Activated T-helper 1 cell treated with anti-CD3 and anti-CD28 coated beads, Interleukin-12 subunit alpha, Interleukin-12 subunit beta, Interleukin-2, Interleukin-4 antibody, amounts not matched to agents 30 ng/mL and 10 ng/mL and 1 ng/mL, durations not matched to agents 14 hours and 24 hours and 36 hours (primary cell): ENCODE measurements at places on chromosomes 6 and 20. TPM values are rescaled to one million over a fixed set of nuclear protein-coding genes. Genes with fewer than 3 reads are reported as not detected.

DNA sequence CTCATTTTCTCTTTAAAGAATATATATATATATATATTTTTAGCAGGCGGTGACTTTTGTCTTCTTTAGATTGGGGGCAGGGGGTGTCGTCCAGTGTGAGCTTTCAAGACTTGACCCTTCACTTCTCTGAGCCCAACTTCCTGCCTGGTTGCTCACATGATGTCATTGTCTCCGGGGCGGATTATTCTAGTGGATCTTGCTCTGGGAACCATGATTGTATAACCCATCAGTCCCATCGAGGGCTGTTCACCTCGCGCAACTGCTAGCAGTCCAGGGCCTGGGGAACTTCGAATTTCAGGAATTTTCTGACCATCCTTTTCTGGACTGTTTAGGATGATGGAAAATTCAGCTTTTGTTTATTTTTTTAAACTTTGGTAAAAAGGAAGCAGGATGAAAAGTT lies 1.0 kb downstream of the IGF2R start:
- peaks cover 24% of the 10 kb centered on the region for H3K36me3 ChIP-seq
- DNase-seq = peak; percentile 26
- peak overlapping the region; percentile 93 for H3K27ac ChIP-seq
- peaks cover 13% of the 10 kb centered on the region for H3K27me3 ChIP-seq
- H3K4me3 ChIP-seq = peak overlapping the region; percentile 96
- H3K4me1 ChIP-seq = peaks cover 47% of the 10 kb centered on the region

DNA sequence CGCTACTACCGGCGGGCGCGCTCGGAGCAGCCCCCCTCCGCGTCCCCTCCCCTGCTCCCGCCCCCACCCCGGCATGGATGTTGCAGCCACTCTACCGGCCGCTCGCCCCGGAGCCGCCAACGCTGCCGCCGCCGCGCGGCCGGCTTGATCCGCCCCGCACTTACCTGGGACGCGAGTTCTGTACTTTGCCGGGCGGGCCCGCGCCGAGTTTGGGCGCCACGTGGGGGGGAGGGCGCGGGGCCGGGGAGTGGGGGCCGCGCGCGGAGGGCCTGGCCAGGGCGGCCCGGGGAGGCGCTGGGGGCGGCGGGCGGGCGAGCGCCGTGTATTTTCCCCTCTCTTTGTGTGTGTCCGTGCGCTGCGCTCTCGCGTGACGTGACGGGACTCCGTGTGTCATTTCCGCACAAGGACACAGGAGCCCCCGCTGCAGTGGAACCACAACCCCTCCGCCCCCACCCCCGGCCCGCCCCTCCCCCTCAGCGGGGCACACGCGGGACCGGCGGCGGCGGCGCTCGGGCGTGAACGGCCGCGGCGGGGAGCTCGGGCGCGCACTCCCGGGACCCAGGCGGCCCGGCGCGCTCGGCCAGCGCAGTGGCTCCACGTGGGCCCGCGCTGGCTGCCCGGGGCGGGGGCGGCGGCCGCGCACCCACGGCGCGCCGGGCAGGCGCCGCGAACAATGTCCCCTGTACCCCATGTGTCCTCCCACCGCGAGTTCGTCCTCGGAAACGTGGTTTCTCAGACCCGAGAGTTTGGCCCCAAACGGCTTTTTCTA lies at the start of gene BEND3:
TSS of gene BEND3 (minus strand) at position 590 of the 769 bp plus-strand sequence. CDS start 16,230 bp downstream, outside the sequence.
- H3K36me3 ChIP-seq = peaks cover 1% of the 10 kb centered on the region
- H3K27me3 ChIP-seq = peaks cover 18% of the 10 kb centered on the region
- H3K27ac ChIP-seq = peak within 1 kb of the TSS; percentile 80
- peak; percentile 37 for DNase-seq
- peak within 1 kb of the TSS; percentile 84 for H3K4me3 ChIP-seq

DNA sequence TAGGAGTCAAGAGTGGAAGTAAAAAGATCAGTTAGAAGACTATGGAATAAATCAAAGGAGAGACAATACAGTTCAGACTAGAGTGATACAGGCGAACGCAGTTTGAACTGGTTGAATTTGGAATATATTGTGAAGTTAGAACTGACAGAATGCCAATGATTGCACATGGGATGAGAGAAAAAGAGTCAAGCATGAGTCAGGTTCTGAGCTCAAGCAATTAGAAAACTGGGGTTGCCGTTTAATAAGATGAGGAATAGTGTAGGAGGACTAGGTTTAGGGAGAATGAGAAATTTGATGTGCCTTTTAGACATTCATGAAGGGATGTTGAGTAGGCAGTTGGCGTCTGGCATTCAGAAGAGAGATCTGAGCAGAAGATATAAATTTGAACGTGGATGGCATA lies 8.0 kb downstream of the RNF217 start:
- H3K4me3 ChIP-seq = no peak overlapping the region
- H3K27me3 ChIP-seq = peaks cover 2% of the 10 kb centered on the region
- no peaks in the 10 kb centered on the region for H3K36me3 ChIP-seq
- DNase-seq = no peak

DNA sequence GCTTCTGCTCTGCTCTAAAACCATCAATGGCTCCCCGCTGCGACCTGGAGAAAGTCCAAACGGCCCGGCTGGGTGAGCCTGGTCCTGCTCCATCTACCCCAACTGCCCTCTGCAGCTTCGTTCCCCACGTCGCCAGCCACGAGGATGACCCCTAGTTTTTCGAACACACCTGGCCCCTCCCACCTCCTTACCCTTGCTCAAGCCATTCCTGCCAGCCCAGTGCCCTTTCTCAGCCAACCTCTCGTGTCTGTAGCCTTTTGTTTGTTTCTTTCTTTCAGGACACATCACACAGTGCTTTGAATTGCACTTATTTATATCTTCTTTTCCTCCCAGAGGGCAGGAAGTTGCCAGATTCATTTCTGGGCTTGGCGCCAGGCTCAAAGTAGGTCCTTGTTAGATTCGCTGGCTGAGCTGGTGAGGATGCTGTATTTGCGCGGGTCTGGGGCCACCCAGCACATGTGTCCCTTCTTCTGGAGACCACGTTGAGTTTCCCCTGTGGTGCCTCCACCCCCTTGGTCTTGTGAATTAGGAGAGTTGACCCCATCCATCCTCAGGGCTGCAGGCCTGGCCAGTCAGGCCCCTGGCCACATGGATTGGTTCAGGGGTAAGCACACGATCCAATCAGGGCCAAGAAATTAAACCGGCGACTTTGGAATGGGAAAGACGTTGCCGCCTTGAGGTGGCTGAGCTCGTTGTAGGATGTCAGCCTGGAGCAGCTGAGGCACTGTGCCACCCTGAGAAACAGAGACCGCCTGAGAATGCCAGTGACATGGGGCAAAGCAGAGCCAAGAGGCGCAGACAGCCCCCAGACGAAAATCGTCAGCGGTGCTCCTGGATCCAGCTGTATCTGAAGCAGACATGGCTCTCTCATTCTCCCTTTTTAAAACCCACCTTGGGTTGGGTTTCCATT lies 156.0 kb downstream of the CEBPB start:
- DNase-seq = no peak
- peaks cover 72% of the 10 kb centered on the region for H3K4me1 ChIP-seq
- H3K27me3 ChIP-seq = peaks cover 2% of the 10 kb centered on the region

- H3K27ac ChIP-seq = no peak overlapping the region
- no peaks in the 10 kb centered on the region for H3K4me1 ChIP-seq
- peaks cover 7% of the 10 kb centered on the region for H3K27me3 ChIP-seq
- DNase-seq = no peak
Observed at GRCh38 chr6:4531406-4531805, 244.8 kb upstream of the CDYL start.

DNA sequence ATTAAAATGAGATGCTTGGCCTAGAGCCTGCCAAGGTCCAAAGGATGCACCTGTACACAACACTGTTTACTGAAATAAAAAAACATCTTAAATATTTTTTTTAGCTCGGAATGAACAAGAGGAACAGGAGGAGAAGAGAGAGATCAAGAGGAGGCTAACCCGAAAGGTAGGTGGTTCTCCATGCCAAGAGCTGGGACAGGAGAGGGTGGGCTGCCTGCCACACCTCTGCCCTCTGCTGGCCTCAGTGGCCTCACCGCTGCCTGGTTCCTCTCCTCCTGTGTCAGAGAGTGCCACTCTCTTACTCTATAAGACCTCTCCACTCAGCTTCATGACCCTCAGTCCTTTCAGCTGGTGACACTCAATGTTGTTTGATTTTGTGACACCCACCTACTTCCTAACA lies 50.2 kb downstream of the TBC1D7 start:
- H3K27ac ChIP-seq = no peak overlapping the region
- H3K27me3 ChIP-seq = peaks cover 15% of the 10 kb centered on the region
- H3K4me3 ChIP-seq = no peak overlapping the region
- no peak for DNase-seq
- peaks cover 16% of the 10 kb centered on the region for H3K4me1 ChIP-seq

FNDC1 gene
- 0.02 TPM in 1 of 2 replicates, not detected in the other for total RNA-seq

C20orf141 gene
- total RNA-seq = not detected in 2 replicates
